ENCODE measurements at places on chromosomes 1 and 21.

GRCh38 chr1:58755468-58755872 is 28.4 kb downstream of the JUN start:
- DNase-seq, result no peak

DNA sequence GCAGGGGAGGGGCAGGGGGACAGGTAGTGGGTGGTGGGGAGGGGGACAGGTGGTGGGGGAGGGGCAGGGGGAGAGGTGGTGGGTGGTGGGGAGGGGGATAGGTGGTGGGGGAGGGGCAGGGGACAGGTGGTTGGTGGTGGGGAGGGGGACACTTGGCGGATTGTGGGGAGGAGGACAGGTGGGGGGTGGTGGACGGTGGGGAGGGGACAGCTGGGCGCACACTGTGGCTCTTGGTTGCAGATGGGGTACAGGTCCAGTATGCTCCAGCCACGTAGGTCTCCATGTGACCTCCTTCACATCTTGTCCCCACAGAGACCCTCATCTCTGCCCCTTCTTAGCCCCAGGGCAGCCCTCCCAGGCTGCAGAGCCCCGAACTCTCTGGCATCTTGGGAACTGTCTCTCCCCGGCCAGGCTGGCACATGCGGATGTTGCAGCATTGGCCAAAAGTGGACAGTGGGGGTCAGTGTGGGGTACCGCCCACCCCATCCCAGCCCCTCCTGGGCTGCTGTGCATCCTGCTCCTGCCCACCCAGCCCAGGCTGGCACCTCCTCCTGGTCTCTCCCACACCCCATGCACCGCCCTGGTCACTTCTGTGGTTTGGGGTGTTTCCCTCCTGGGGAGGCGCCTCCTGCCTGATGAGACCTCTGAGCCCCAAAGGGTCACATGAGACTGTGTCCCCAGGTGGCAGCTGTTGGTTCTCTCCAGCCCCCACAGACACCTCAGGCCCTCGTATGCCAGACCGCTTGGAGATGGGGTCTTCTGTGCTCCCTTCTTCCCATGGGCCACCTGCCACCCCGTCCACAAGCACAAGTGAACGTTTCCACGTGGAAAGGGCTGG is 7.6 kb upstream of the SLC19A1 start:
- DNase-seq, result no peak

GRCh38 chr21:43864313-43864961 is 586 bp upstream of the AGPAT3 start:
- DNase-seq, result no peak

- no peak for DNase-seq
Measured at GRCh38 chr1:66416295-66416694, 117.7 kb upstream of the SGIP1 start.

GRCh38 chr1:230753586-230754251 is 6.5 kb downstream of the CAPN9 start:
- no peak for DNase-seq

GRCh38 chr1:5921129-5921528 is 71.1 kb downstream of the NPHP4 start:
- no peak for DNase-seq

DNA sequence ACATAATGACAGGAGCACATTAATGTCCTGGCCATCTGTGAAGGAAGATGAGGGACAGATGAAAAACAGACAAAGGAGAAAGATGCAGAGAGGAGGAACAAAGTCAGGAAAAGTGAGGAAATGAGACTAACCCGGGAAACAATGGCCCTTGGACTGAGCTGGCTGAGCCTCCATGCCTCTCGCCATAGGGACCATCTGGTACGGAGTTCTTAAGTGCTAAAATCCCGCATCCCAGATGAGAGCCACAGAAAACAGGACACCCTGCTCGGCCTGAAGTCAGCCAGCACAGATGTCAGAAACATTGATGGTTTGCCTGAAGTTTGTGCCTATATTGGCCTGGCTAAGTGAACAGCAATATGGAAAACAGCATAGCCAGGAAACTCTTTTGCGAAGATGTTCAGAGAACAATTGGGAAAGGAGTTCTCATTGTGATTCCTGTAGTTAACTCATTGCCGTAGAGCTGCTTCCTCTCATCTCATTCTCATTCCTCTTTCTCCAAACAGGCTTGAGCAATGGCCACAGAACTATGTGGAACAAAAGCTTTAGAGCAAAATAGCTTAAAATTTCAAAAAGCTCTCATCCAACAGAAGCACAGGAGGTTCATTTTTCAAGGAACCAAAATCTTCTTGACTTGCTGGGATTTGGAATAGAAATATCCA is 96.6 kb downstream of the ASTN1 start:
- no peak for DNase-seq

GRCh38 chr21:33691945-33692603 is 49.8 kb downstream of the ITSN1 start:
- no peak for DNase-seq

All from cortex of kidney (tissue), 1 donor.